Stimulated activated CD4-positive, alpha-beta T cell treated with anti-CD3 and anti-CD28 coated beads, Interleukin-4, amount 100 ng/mL, for 24 hours (primary cell): ENCODE measurements at places on chromosomes 1 and 21.
A peak's percentile ranks its signal among the peaks of the same experiment; 100 is the strongest.

DNA sequence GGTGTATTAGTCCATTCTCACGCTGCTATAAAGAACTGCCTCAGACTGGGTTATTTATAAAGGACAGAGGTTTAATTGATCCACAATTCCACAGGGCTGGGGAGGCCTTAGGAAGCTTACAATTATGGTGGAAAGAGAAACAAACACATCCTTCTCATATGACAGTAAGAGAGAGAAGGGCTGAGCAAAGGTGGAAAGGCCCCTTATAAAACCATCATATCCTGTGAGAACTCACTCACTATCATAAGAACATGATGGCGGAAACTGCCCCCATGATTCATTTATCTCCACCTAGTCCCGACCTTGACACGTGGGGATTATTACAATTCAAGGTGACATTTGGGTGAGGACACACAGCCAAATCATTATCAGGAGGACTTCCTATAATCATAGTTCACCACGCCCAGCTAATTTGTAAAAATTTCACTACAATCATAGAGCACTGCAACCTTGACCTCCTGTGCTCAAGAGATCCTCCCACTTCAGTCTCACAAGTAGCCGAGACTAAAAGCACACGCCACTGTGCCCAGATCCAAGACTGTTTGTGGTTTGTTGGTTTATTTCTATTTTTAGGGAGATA lies 164.9 kb downstream of the RERE start:
- DNase-seq, result no peak

GRCh38 chr1:197585809-197586208 lies 189.5 kb downstream of the DENND1B start:
- no peak for DNase-seq

- DNase-seq, result no peak
These were observed 8.2 kb downstream of the PLA2G5 start for GRCh38 chr1:20078171-20078651.

- DNase-seq, result no peak
These were observed 22.7 kb downstream of the SLX9 start for GRCh38 chr21:44962403-44962966.

DNA sequence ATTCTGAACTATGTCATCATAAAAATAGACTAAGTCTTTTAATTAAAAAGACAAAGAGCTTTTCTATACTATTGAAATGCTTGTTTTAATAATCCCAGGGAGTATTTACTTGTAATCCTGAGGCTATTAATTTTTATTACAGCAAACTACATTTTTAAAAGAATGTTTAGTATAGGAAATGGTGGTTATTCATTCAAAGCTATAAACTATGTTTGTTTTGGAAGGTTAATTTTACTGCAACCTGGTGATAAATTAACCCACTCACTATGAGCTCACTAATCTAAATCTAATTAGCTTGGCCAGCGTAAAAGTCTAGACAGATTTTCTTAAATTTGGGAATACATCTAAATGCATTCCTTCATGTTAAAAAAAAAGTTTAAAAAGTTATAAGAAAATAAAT lies 13.8 kb upstream of the EYA3 start:
- DNase-seq, result no peak

DNA sequence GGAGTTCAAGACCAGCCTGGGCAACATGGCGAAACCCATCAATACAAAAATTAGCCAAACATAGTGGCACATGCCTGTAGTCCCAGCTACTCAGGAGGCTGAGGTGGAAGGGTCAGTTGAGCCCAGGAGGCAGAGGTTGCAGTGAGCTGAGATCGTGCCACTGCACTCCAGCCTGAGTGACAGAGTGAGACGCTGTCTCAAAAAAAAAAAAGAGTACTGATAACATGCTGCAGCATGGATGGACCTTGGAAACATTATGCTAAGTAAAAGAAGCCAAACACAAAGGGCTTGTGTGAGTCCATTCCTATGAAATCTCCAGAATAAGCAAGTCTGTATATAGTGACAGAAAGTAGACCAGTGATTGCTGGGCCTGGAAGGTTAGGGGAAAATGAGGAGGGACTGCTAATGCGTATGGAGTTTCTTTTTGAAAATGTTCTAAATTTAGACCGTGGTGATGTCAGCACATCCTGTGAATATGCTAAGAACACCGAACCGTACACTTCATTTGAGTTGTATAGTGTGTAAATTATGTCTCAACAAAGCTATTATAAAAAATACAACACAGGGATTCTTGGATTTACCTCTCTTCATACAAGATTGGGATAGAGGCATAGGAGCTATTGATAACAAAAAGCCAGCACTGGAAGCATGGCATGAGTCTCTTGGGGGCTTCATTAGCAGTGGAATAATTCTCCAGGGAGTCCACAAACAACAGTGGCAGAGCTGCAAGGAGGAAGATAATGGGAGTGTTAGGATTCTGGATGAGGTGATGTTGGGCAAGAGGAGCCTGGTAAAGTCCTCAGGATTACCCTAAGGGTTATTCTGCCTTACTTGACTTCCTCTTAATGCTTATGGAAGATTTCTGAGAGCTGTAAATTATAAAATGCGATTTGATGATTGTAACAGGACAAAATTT lies 73.5 kb downstream of the TTC3 start:
- DNase-seq, result no peak

DNA sequence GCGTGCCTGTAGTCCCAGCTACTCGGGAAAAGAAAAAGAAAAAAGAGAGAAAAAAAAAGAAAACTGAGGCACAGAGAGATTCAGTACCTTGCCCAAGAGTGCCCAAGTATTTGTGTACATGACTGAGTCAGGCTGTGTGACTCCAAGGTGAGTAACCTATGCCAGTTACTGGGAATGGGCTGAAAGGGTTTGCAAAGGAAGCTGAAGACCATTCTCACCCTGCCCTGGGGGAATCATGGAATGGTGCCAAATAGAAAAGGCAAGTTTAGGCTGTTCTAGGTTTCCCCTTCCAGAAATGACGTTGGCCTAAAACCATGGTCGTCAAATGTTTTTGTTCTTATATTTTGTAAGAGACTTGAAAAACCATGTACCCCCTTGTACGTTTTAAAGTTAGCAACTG lies 37.9 kb upstream of the LRIG2 start:
- no peak for DNase-seq

DNA sequence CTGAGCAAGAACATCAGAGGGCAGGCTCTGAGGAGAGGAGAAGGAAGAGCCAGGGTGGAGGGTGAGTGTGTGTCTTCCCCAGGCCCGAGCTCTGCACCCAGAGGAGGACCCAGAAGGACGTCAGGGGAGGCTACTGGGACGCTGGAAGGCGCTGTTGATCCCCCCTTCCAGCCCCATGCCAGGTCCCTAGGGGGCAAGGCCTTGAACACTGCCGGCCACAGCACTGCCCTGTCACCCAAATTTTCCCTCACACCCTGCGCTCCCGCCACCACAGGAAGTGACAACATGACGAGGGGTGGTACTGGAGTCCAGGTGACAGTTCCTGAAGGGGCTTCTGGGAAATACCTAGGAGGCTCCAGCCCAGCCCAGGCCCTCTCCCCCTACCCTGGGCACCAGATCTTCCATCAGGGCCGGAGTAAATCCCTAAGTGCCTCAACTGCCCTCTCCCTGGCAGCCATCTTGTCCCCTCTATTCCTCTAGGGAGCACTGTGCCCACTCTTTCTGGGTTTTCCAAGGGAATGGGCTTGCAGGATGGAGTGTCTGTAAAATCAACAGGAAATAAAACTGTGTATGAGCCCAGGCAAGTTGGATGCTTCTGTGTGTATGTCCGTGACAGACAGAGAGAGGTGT lies 17.1 kb downstream of the BCAN start:
- DNase-seq, result no peak

GRCh38 chr1:157523774-157524493 lies 28.4 kb downstream of the FCRL5 start:
- DNase-seq, result no peak

DNA sequence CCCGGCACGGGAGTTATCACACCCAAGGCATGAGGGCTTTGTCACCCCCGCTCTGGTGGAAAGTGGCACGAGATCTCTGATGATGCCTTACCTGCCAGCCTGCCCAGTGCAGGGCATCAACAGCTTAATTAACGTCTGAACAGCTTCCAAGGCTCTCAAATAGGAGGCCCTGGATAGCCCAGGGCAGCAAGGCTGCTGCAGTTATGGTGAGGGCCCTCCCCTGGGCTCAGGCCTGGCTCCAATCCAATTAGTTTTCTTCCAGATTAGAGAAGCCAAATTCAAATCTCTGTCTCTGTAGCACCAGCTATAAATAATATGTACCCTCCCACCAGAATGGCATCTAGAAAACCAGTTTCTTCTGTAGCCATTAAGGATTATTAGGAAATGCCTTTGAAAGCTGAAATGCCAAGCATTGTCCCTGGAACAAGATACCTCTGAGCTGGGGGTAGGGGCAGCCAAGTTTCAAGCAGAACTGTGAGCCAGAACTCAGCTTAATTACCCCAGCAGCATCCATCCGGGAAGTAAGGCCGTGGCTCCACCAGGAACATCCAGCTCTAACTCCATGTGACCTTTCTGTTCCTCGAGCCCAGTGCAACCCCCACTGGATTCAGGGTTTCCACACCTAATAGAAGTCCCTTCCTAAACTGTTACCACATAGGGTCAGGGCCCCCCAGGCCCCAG lies 12.5 kb downstream of the QSOX1 start:
- DNase-seq, result no peak

DNA sequence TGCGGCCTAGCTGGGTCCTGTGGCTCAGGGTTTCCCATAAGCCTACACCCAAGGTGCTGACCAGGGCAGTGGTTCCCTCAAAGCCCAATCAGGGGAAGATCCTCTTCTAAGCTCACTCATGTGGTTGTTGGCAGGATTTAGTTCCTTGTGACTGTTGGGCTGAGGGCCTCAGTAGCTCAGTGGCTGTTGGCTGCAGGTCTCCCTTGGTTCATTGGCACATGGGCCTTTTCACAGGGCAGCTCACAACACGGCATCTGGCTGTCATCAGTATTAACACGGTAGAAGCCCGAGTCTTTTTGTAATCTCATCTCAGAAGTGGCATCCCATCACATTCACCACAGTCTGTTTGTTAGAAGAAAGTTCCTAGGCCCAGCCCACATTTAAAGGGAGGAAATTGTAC lies 188.2 kb upstream of the HMCN1 start:
- DNase-seq, result no peak

DNA sequence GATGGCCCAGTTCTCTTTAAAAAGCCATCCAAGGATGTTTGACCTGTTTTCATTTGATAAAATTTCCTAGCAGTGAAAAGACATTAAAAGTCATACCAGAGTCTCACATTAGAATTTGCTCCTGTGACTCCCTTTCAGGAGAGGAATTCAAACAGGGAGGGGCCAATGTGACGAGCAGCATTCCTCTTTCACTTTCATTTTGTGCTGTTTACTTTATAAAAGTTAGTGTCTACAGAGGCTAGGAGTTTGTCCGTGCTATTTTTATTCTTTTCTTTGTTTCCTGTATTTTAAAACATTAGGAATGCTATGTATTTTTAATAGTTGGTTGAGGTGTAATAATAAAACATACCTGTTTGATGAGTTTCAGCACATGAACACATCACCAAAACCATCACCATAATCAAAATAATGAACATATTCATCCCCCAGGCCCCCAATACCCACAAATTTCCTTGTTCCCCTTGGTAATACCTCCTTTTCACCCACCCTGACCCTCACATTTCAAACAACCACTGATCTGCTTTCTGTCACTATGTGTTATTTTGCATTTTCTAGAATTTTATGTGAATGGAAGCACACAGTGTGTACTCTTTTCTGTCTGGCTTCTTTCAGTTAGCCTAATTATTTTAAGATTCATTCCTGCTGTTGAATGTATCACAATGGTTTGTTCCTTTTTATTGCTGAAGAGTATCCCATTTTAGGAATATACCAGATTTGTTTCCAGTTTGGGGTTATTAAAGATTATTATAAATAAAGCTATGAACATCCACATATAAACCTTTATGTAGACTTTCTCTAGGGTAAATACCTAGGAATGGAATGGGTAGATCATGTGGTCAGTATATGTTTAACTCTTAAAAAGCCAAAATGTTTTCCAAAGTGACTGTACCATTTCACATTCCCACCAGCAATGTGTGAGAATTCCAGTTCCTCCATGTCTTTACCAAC lies 129.5 kb downstream of the TENT5C start:
- DNase-seq, result peak; percentile 39

DNA sequence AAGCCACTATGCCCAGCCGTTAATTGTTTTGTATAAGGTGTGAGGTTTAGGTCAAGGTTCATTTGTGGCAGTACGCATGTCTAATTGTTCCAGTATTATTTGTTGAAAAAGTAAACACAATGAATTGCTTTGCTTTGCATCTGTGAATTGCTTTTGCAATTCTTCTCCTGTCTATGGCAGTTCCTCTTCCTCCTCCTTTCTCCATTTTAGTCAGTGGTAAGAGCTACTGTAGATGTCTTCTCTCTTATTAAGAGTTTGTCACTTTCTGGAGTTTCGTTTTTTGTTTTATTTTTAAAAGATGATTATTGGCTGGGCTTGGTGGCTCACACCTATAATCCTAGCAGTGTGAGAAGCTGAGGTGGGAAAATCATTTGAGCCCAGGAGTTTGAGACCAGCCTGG lies 29.2 kb downstream of the C1orf185 start:
- DNase-seq, result no peak

DNA sequence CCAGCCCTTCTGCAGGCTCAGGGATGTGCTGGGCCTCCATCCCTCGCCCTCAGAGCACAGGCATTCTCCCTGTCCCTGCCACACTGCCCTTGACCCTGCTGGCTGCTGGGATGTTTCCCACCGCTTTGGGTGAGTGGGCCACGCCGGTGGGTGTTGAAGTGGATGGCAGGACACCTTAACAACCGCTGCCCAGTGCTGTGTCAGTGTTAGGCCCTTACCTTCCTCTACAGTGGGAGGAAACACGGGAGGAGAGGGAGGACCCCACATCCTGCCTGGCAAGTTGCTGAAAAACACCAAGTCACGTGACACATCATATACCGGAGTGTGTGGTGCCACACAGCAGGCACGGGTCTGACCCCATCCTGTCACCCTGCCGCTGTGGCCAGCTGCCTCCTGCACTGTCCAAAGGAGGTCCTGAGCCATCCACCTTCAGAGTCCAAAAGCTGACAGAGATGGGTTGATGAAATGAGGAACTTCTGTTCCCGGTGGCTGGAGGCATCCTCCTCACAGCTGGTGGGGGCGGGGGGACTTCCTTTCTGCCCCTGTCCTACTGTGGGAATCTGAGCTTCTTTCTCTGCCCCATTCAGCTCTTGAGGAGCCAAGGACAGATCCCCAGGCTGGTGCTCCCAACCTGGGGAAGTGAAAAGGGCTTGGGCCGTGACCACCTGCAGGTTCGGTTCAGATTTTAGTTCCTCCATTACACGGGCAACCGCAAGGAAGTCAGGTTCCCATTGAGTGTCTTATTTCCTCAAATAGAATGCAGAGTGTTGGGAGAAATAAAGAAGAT lies 3.2 kb upstream of the THEMIS2 start:
- peak; percentile 66 for DNase-seq

DNA sequence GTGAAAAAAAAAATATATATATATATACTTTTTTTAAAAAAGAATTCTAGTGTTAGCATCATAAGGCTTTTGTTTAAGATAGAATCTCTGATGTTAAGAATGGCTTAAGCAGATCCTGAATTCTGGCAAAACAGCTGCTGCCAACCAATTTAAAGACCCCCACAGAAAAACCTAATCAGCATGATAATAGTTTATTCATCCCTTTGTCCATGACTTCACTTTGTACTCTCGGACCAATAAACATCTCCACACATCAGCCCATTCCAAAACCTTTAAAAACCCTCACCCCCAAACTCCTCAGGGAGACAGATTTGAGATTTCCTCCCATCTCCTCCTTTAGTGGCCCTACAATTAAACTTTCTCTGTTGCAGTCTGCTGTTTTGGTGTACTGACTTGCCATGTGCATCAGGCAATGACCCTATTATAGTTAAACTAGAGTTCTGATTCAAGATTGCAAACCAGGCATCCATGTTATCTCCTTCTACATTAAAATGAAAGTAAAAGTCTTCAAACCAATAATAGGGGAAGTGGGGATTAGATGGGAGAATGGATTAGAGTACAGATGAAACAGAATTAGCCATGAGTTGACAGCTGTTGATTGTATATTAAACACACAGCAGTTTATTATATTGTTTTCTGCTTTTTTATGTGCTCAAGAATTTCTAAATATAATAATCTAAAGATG lies 9.8 kb upstream of the PHTF1 start:
- no peak for DNase-seq
